ENCODE measurements at places on chromosomes 1 and 21. TPM values are rescaled to one million over a fixed set of nuclear protein-coding genes. Genes with fewer than 3 reads are reported as not detected.
A peak's percentile ranks its signal among the peaks of the same experiment; 100 is the strongest.

- DNase-seq = no peak
Measured at GRCh38 chr1:116332451-116332850, 40.6 kb upstream of the ATP1A1 start.

DNA sequence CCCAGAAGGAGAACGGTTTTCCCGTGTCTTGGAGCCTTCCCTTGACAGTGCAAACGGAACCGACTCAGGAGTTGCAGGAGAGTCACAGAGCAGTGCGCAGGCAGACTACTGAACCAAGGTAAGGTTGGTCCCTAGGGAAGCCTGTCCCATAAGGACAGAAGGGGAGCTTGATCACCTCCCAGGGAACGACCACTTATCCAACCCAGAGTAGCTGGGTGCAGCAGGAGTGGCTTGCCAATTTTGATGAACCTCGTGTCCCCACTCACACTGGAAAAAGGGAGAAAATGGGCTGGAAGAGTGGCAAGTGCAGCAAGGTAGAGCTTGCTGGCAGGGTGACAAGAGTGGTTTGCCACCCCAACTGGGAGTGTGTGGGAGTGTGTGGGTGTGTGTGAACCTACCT lies 95.1 kb downstream of the LIPI start:
- no peak for DNase-seq

DNA sequence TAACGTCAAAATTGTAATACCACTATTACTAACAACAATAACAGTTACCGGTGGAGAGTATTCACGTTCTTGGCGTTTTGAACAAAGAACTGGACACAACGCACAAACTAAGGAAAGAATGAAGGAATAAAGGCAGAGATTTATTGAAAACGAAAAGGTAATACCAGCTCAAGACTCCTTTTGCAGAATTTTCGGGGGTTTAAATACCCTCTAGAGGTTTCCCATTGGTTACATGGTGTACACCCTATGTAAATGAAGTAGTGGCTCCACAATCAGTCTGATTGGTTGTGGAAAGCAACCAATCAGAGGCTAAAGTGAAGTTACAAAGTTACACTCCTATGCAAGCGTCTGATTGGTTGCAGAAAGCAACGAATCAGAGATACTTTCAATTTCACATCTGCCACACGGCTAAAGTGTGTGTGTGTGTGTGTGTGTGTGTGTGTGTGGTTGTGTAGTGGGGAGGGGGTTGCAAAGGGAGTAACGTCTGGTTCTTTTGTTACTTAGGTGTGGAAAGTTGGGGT lies 1.1 kb upstream of the GTF2B start:
- DNase-seq = no peak

GRCh38 chr21:44670642-44671432 lies 4.1 kb upstream of the KRTAP12-2 start:
- DNase-seq = no peak

GRCh38 chr1:160950657-160951056 lies 4.0 kb downstream of the ITLN2 start:
- no peak for DNase-seq

GRCh38 chr1:113326976-113327375 lies 63.3 kb upstream of the MAGI3 start:
- DNase-seq = no peak

GRCh38 chr1:98668733-98669132 lies 7.2 kb downstream of the SNX7 start:
- no peak for DNase-seq

GRCh38 chr1:31781756-31782371 lies 17.7 kb upstream of the ADGRB2 start:
- no peak for DNase-seq

GRCh38 chr1:30473922-30474817 lies 249.2 kb downstream of the MATN1 start:
- no peak for DNase-seq

DNA sequence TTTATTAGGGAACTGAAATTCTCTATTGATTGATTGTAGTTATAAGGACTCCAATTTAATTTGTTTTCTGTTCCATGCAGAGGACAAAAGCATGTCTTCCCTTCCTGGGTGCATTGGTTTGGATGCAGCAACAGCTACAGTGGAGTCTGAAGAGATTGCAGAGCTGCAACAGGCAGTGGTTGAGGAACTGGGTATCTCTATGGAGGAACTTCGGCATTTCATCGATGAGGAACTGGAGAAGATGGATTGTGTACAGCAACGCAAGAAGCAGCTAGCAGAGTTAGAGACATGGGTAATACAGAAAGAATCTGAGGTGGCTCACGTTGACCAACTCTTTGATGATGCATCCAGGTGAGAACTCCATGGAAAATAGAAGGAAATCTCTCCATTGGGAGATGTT lies 1.5 kb downstream of the SETDB1 start:
- no peak for DNase-seq

GRCh38 chr1:28910379-28911115 lies 3.8 kb upstream of the EPB41 start:
- no peak for DNase-seq

GRCh38 chr21:43912500-43912899 lies 47.5 kb downstream of the AGPAT3 start:
- no peak for DNase-seq

- no peak for DNase-seq
Measured at GRCh38 chr1:151968791-151969399, 24.8 kb downstream of the S100A10 start.

DNA sequence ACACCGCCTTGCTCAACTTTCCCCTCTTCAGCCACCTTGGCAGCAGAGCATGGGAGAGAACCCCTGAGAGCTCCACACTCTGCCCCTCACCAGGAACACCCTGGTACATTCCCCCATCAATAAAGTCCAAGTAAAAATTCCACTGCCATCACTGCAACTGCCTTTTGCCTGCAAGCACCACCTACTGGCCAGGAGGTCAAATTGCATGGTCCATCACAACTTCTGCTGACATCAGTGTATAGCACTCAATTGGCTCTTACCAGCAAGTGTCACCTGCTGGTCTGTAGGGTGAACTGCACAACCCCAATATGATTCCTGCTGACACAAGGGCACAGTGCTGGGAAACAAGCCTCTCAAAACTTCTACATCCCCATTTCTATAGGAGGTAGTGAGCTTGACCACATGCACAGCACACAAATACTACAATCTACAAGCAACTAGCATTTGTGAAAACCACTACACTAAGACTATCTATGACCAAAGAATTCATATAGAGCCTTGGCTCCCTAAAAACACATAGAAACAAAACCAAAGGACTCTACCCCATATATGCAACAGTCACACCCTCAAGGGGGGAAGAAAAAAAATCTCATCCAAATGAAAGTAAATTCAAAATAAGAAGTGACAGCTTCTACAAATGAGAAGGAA lies 69.2 kb downstream of the FASLG start:
- DNase-seq = no peak

DNA sequence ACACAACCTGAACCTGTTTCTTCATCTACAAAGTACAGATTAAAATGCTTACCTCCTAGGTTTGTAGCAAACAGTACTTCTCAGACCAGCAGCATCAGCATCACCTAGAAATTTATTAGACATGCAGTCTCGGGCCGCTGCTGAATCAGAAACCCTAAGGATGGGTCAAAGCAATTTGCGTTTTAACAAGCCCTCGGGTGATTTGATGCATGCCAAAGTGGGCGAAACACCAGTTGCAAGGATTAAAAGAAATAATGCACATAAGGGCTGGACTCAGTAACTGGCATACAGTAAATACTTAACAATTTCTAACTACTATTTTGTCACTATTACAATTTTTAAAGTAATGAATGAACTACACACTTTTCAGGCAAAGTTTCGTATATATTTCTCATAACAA lies 47.5 kb downstream of the SH3GLB1 start:
- no peak for DNase-seq

DNA sequence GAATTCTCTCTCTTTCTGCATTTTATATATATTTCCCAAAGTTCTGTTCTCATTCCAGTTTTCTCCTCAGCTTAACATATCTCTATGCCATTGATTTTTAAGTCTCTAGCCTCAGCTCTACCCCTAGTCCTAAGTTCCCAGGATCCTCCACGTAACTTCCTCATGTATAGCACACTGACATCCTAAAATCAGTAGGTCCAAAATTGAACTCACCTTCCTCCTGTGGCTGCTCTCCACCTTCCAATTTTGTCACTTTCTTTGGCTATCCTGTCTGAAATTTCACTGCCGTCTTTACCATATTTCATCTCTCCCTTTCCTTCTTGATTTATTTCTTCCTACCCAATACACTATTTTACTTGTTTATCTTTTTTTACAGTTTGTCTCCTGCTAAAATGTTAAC lies 1.5 kb downstream of the SLAMF6 start:
- DNase-seq = no peak

- DNase-seq = peak; percentile 33
Measured at GRCh38 chr1:14597343-14598006, 1.0 kb upstream of the KAZN start.

- DNase-seq = no peak
Measured at GRCh38 chr1:39575191-39576015, 1.2 kb downstream of the PABPC4 start.

- DNase-seq = no peak
Measured at GRCh38 chr1:147169840-147170674, 2.2 kb downstream of the PRKAB2 start.

DNA sequence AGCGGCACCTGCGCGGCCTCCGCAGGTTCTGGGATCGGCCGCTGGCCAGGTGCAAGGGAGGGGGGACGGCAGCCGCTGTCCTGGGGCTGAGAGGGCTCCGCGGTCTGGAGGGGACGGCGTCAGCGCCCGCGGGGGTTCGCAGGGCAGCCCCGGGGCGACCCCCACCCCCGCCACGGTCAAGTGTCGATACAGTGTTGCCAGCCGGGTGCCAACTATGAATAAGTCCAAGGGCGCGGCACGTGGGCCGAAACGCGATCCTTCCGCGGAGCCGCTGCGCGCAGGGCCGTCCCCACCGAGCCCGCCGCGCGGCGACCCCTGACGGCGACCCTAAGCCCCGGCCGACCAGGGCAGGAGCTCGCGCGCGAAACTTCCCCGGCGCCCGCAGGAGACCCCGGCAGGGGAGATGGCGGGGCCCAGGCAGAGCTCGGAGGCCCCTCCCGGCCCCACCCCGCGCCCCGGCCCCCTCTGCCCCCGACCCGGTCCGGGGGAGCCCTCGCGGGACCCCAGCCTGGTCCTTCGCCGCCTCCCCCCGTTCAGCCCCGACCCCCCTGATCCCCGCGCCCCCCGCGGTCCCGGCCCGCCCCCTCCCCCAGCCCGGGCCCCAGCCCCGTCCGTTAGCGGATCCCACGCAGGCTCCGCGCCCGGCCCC lies 586 bp upstream of the AGPAT3 start:
- no peak for DNase-seq

GRCh38 chr21:45421071-45421845 lies 16.3 kb downstream of the COL18A1 start:
- DNase-seq = no peak

DNA sequence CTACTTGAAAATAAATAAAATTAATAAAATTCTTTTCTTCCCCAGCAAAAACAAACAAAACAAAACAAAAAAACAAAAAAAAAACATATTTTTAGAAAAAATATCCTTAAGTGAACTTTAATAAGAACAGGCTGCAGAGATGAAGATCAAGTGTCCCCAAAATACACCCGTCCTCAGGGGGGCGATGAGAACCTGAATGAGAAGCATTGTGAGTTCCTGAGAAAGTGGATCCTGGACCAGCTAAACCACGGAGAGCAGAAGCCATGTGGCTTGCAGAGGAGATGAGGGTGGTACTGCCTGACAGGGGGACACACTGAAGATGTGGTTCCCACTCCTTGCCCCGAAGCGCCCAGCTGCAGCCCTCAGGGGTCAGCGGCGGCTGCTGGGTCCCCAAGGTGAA lies 89.3 kb downstream of the ITPKB start:
- no peak for DNase-seq

DNA sequence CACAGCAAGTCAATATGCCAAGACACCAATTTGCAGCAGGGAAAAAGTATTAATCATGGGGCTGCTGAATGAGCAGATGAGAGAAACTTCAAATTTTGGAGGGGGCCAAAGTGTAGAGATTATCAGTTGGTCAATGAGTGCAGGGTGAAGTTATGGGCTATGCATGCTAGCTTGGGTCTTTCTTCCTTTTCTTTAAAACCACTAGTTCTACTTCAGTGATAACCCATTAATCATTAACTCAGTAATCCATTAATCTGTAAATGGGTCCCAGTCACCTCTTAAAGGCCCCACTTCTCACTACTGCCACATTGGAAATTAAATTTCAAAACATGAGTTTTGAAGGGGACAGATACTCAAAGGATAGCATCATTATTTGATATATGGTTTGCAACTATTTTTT lies 688.6 kb upstream of the ADGRL4 start:
- peak; percentile 15 for DNase-seq

- no peak for DNase-seq
Measured at GRCh38 chr1:212302745-212303383, 17.7 kb downstream of the PPP2R5A start.

Gene ELAVL4
- polyA plus RNA-seq = 3.4 TPM

Gene FCGR3B
- polyA plus RNA-seq = not detected

Gene SYT11
- polyA plus RNA-seq = 18.5 TPM

Gene SPAG17
- 10.4 TPM for polyA plus RNA-seq

Gene C2CD2
- 13.9 TPM for polyA plus RNA-seq

Gene PARS2
- polyA plus RNA-seq = 10.3 TPM

Gene TNNI3K
- 1.0 TPM for polyA plus RNA-seq

Gene PGLYRP3
- polyA plus RNA-seq = not detected

Gene STPG1
- 11.3 TPM for polyA plus RNA-seq

Gene KPRP
- not detected for polyA plus RNA-seq

Gene TXNDC12
- polyA plus RNA-seq = 72.8 TPM
